ENCODE measurements at places on chromosomes 5 and 9. TPM values are rescaled to one million over a fixed set of nuclear protein-coding genes. Genes with fewer than 3 reads are reported as not detected.

Gene CDH12
- not detected for total RNA-seq

Gene IFNK
- not detected for total RNA-seq

Gene BICD2
- total RNA-seq, result 14.1 TPM

Gene DMRT3
- not detected for total RNA-seq

Gene LPAR1
- not detected for total RNA-seq

Gene MZB1
- 0.63 TPM for total RNA-seq

GRCh38 chr5:150397782-150398721 lies 14.7 kb downstream of the CD74 start:
- no peak for DNase-seq
- H3K4me1 ChIP-seq, result no peaks in the 10 kb centered on the region
- H3K27ac ChIP-seq, result no peak overlapping the region
- H3K36me3 ChIP-seq, result peaks cover 91% of the 10 kb centered on the region
- no peaks in the 10 kb centered on the region for H3K27me3 ChIP-seq

GRCh38 chr9:134735441-134736175 lies 94.0 kb downstream of the COL5A1 start:
- H3K36me3 ChIP-seq, result no peaks in the 10 kb centered on the region
- H3K27ac ChIP-seq, result no peak overlapping the region
- DNase-seq, result no peak

- DNase-seq, result no peak
- no peaks in the 10 kb centered on the region for H3K4me1 ChIP-seq
- no peaks in the 10 kb centered on the region for H3K36me3 ChIP-seq
- no peak overlapping the region for H3K27ac ChIP-seq
- no peaks in the 10 kb centered on the region for H3K27me3 ChIP-seq
Measured at GRCh38 chr5:67814569-67815311, 400.8 kb upstream of the PIK3R1 start.

GRCh38 chr9:118321788-118322187 lies 617.6 kb downstream of the TLR4 start:
- DNase-seq, result no peak
- H3K27me3 ChIP-seq, result no peaks in the 10 kb centered on the region
- no peaks in the 10 kb centered on the region for H3K4me1 ChIP-seq
- no peak overlapping the region for H3K4me3 ChIP-seq
- no peaks in the 10 kb centered on the region for H3K36me3 ChIP-seq

GRCh38 chr5:147169901-147170300 lies 64.9 kb upstream of the STK32A start:
- no peak overlapping the region for H3K4me3 ChIP-seq
- DNase-seq, result no peak
- H3K4me1 ChIP-seq, result no peaks in the 10 kb centered on the region

DNA sequence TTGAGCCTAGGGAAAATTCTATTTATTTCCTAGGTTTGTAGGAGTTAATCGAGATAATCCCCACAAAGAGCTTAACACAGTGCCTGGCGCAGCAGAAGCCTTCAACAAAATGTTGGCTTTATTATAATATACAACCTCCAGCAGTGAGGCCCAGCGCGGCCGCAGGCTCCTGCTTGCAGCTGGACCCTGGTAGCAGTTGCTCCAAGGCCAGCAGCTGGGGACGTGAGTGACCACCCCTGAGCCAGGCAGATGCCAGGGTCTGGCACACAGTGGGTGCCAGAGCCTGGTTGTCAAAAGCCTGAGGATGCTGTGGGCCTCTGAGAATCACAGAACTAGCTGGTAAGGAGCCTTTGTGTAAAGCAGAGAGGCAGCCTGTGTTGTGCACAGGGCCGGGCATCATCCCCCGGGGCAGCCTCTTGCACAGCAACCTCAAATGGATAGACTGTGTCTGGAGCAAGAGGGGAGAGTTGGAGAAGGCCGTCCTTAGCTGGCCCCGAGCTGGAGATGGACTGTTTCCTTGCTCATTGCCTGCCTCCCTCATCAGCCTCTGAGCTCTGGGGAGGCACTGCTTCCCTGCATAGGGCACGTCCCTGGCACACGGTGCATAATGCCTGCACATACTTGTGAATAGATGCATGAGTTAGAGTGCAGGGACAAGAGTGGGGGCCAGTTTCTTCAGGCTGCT lies 17.3 kb downstream of the CSF1R start:
- H3K27me3 ChIP-seq, result peaks cover 2% of the 10 kb centered on the region
- H3K4me3 ChIP-seq, result no peak overlapping the region
- no peak overlapping the region for H3K27ac ChIP-seq
- peaks cover 6% of the 10 kb centered on the region for H3K4me1 ChIP-seq
- DNase-seq, result no peak

DNA sequence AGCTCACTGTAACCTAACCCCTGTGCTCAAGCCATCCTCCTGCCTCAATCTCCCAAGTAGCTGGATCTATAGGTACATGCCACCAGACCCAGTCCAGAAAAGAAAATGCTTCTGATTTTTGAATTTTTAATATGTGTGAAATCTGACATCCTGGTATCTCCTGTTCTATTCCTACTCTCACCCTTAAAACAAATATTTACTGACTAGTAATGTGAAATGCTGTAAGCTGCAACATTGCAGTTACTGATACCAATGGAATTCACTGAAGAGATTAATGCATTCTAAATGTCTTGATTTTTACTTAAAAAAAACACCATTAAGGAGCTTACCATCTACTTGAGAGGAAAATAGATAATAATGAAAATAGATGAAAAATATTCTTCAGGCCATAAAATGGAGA lies 162.7 kb upstream of the TSLP start:
- H3K36me3 ChIP-seq, result no peaks in the 10 kb centered on the region
- no peaks in the 10 kb centered on the region for H3K27me3 ChIP-seq
- no peak overlapping the region for H3K4me3 ChIP-seq
- DNase-seq, result no peak
- H3K27ac ChIP-seq, result no peak overlapping the region

GRCh38 chr9:125990186-125990792 lies 243.1 kb downstream of the PBX3 start:
- DNase-seq, result no peak
- H3K36me3 ChIP-seq, result no peaks in the 10 kb centered on the region
- H3K4me3 ChIP-seq, result no peak overlapping the region
- no peaks in the 10 kb centered on the region for H3K4me1 ChIP-seq

DNA sequence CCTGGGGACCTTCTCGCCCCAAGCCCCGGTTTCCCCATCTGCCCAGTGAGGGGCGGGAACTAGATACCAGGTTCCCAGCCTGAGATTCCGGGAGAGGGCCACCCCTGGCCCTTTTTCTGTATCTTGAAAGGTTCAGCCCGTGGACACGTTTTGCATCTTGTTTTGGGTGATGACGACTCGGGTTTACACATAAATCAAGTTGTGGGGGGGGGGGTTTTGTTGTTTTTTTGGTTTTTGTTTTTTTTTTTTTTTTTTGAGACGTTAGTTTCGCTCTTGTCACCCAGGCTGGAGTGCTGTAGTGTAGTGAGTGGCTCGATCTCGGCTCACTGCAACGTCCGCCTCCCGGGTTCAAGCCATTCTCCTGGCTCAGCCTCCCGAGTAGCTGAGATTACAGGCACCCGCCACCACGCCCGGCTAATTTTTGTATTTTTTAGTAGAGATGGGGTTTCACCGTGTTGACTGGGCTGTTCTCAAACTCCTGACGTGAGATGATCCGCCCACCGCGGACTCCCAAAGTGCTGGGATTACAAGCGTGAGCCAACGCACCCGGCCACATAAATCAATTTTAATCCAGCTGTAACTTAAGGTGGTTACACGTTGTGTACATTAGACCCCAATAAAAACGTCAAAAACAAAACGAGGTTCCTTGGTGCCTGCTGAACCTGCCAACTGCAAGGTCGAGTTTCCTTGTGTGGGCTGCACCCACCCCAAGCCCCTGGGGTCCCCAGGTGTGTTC lies 1.1 kb upstream of the BRD3 start:
- DNase-seq, result no peak
- peak overlapping the region; percentile 79 for H3K27ac ChIP-seq
- H3K27me3 ChIP-seq, result peaks cover 15% of the 10 kb centered on the region
- H3K4me1 ChIP-seq, result peaks cover 39% of the 10 kb centered on the region
- peak overlapping the region; percentile 78 for H3K4me3 ChIP-seq

DNA sequence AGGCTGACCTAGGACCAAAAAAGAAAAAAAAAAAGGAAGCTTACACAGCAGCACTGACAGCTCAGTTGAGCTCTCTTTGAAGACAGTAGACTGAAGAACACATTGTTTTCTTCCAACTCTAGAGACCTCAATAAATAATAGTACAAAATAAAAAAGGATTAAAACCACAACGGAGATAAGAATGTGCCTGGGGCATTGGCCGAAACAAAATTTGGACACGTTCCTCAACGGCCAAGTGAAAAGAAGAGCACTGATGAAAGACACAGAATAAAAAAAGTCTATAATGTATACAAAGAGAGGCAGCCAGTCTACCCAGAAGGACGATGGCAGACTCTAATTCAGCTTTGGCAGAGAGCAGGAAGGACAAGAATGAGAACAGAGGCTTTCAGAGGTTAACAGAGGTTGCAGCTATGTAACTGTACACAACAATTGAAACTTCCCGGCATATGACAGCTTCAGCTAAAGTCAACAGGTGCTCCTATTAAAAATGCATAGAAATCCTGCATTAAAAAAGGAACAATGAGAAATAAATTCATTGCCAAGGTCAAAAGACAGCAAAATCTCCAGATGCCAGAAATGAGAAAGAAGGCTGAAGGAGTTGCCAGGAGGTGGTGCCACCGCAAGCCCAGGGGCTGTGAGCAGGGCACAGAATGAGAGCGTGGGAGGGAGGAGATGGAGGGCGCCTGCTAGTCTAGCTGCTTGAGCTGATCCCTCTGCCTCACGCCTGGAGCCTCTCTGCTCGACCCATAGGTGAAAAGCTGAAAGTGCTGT lies 113.9 kb downstream of the DCP2 start:
- no peak for DNase-seq
- H3K4me1 ChIP-seq, result no peaks in the 10 kb centered on the region
- H3K27ac ChIP-seq, result no peak overlapping the region
- H3K4me3 ChIP-seq, result no peak overlapping the region

GRCh38 chr9:137544176-137544760 lies 5.9 kb downstream of the PNPLA7 start:
- DNase-seq, result no peak
- H3K27me3 ChIP-seq, result no peaks in the 10 kb centered on the region
- no peak overlapping the region for H3K4me3 ChIP-seq
- no peaks in the 10 kb centered on the region for H3K36me3 ChIP-seq

- peaks cover 8% of the 10 kb centered on the region for H3K36me3 ChIP-seq
- no peak for DNase-seq
- peak overlapping the region; percentile 2 for H3K4me3 ChIP-seq
- H3K27me3 ChIP-seq, result no peaks in the 10 kb centered on the region
- H3K4me1 ChIP-seq, result peaks cover 98% of the 10 kb centered on the region
Measured at GRCh38 chr5:119327018-119327417, 28.8 kb upstream of the TNFAIP8 start.

GRCh38 chr5:175387144-175387543 lies 56.8 kb downstream of the DRD1 start:
- no peak overlapping the region for H3K27ac ChIP-seq
- no peak overlapping the region for H3K4me3 ChIP-seq
- no peaks in the 10 kb centered on the region for H3K36me3 ChIP-seq
- no peak for DNase-seq

DNA sequence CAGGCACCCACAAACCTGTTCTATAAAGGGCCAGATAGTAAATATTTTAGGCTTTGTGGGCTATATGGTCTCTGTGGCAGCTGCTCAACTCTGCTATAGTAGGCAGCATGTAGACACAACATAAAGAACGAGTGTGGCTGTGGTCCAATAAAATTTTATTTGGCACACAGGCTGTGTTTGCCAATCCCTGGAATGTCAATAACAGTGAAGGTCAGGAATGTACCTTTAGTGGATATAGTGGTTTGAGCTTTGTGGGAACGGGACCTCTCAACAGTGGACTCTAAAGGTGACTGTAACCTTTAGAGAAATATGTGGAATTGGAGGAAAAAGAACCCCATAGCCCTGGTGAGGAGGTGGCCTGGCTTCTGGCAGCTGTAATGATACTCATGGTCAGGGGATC lies 145.2 kb downstream of the MAST4 start:
- no peaks in the 10 kb centered on the region for H3K4me1 ChIP-seq
- no peaks in the 10 kb centered on the region for H3K27me3 ChIP-seq
- no peaks in the 10 kb centered on the region for H3K36me3 ChIP-seq

DNA sequence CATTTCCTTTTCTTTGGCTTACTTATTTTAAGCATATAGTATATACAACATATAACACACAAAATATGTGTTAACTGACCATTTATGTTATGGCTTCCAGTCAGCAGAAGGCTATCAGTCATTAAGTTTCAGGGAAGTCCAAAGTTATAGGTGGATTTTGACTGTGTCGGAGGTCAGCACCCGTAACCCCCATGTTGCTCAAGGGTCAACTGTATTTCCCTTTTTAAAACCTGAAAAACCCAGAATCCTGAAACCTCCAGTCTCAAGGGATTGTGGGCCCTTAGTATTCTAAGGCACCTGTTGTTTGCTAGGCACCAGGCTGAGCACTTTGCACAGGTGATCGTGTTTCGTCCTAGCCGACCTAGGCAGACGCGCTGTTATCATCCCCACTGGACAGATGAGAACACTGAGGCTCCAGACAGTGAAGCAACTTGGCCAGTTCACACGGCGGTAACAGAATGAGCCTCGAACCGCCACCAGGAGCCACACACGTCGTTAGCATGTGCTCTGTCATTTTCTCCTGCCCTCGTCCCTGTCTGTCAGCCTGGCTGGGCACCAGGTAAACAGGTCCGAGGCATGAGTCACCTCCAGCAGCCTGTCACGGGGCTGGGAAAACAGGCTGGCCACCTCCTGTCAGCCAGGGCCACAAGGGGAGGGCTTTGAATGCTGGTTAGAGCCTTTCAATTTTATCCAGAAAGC lies 39.9 kb downstream of the DUSP1 start:
- H3K27ac ChIP-seq, result no peak overlapping the region
- peaks cover 9% of the 10 kb centered on the region for H3K4me1 ChIP-seq
- no peak for DNase-seq
- H3K27me3 ChIP-seq, result no peaks in the 10 kb centered on the region
- no peaks in the 10 kb centered on the region for H3K36me3 ChIP-seq

Measured in CD4-positive, alpha-beta T cell (primary cell).